Central memory CD4-positive, alpha-beta T cell (primary cell): ENCODE measurements at places on chromosomes 1 and 21.

- no peak for DNase-seq
Measured at GRCh38 chr1:76511558-76512179, 355.6 kb upstream of the ST6GALNAC5 start.

DNA sequence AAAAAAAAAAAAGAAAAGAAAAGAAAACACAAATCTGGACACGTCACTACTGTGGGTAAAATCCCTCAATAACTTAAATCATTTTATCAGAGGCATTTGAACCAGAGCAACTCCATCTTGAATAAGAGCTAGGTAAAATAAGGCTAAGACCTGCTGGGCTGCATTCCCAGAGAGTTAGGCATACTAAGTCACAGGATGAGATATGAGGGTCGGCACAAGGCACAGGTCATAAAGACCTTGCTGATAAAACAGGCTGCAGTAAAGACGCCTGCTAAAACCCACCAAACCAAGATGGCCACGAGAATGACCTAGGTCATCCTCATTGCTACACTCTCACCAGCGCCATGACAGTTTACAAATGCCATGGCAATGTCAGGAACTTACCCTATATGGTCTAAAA is 43.6 kb upstream of the MTF1 start:
- no peak for DNase-seq

GRCh38 chr1:234272656-234273312 is 100.5 kb upstream of the COA6 start:
- DNase-seq, result no peak

- DNase-seq, result no peak
Measured at GRCh38 chr1:115364046-115364779, 26.2 kb upstream of the NGF start.

GRCh38 chr1:173328961-173329360 is 121.8 kb upstream of the TNFSF4 start:
- no peak for DNase-seq

GRCh38 chr1:75129983-75130789 is 4.0 kb upstream of the LHX8 start:
- no peak for DNase-seq

DNA sequence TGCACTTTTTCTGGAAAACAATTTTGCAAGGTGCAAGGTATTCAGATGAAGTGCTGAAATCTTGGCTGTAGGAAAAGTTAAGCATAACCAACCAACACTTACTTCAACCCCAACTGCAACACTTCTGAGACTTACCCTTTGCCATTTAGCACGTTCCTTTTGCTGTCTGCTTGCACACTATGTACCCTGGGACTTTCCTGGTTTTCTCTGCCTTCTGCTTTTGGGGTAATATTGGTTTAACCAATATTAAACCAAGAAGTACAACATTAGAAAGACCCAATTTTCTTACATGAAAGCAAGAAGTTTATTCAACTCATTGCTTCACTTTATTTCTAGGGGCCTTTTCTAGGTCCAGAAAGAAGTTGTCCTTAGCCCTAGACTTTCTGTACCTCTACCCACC is 193.0 kb downstream of the HLX start:
- no peak for DNase-seq

DNA sequence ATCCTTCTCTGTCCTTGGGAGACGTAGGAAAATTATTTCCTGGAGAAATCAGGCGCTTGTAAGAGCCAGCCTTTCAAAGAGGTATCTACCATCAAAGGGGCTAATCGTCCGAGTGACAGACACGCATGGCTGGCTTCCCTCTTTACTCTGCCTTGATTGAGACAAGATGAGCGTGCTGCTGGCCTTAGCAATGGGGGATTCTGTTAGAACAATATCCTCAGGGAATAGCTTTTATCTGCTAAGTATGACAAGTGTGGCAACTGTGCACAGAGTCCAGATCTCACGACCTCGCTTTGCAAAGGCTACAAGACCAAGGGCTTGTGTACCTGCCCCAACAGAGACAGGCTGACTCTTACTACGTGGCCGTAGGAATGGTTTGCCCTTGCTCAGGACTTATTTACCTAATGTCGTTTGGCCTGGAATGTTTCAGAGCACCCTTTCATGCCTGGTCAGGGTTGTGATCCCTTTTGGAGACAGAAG is 417.1 kb downstream of the KIF26B start:
- no peak for DNase-seq

DNA sequence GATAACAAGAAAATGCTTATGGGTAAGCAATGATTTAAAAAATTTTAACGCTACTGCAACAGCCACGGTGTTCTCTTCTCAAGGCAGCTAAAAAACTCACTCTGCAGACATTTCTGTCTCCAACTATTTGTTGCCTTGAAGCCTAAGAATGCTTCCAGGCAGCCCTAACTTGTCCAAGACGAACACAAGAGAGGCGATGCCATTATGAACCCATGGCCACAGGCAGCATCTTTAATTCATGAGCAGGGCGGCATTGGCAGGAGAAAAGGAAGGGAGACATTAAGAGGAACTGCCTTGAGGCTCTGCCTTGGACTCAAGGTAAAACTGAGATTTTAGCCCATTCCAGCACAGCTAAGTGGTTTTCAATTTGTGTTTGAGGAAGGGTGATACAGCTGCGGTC is 67.5 kb downstream of the KCND3 start:
- no peak for DNase-seq
